ENCODE measurements at places on chromosomes 12 and 14.

- DNase-seq: no peak
Observed at GRCh38 chr14:54728700-54729527, 162.0 kb downstream of the SAMD4A start.

- DNase-seq: no peak
Observed at GRCh38 chr12:93061473-93062419, 132.7 kb upstream of the EEA1 start.

DNA sequence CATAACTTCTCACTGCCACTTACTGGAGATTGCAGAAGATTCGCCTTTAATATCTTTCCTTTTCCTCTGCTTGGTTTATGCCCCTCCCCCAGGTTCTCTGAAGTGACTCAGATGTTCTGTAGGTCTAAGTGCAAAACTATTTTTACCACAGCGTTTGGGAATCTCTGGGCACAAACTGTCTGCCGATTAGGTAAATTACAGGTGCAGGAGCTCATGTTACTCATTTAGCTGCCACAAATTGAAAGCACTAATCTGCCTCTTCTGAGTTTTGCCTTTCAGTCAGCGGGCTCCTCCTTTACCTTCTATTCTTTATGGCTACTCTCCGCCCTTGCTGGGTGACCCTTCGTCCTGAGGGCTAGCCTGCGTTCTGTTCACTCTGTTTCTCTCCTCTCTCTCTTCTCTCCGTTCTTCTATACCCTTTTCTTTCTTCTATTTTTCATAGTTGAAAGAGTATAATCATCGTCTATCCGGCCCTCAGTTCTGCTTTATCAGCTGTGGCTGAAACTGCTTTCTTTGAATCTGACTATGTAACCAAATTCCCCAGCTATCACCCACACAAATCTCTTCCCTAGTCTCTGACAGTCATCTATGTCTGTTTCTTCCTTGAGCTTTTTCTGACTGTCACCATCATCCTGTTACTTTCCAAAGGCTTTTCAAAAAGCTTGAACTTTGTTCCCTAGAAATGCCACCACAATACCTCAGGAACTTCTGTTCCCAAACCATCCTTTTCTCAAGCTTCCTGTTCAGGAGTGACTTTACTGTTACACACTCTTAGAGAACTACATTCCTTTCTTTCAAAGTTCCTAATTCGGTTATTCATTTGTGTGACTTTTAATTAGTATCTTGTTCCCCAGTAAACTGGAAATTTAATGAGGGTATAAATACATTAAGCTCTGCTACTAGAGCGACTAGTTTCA, 4.3 kb upstream of the MYF6 start:
- DNase-seq: no peak

DNA sequence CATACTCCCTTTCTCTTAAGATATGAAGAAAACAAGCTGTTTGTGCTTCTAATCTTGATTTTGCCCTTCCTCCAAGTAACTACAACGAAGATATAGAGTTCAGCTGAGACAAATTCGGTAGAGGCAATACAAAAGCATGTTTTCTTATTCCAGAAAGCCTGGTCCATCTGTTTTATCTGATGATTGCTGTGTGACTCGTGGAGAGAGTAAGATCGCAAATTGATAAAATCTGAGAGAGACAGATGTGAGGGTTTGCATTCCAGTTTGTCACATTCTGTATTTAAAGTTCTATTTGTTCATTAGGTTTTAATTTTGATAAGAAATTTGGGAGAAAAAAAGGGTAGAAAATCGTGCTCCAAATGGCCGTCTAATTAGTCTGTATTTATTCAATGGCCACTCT, 192.1 kb downstream of the CPNE8 start:
- peak; percentile 3 for DNase-seq

DNA sequence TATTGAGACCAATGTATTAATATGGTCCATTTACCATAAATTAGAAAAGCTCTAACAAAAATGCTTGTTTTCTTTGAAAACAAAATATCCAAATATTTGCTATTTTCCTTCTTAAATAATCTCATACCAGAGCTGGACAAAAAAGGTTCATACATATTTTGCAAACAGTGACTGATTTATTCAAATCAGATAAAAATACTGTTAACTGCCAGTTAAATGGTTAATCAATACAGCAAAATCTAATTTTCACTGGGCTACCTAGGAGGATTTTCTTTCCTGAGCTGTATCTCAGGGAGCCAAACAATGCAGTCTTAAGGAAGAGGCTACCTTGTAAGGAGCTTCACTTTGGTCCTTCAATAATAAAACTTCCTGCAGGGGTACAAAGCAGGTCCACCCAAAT, 2.0 kb downstream of the FERMT2 start:
- DNase-seq: no peak

DNA sequence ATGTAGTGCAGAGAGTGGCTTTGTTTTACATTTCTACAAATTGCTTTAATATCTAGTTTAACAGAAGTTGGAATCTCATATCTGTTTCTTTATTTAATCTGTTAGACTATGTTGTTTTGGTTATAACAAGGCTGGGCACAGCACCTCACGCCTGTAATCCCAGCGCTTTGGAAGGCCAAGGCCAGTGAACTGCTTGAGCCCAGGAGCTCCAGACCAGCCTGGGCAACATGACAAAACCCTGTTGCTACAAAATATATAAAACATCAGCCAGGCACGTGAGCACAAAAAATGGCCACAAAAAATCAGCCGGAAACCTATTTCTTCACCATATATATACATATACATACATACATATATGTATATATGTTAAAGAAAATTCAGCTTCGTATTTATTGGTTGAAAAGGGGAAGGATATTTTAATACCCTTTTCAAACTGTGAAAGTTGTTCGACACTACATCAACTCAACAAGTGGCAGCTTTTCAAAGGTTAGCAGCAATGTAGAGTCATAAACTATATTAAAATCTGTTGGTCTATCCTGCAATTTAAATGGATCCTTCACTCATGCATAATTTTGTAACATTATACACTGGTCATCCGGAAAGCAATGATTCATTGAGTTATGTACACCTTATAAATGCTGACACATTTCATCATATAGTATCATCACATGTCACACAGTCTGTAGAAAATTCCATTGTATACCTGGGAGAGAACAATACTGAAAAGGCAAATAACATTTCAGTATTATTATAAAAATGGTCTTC, 7.1 kb downstream of the NR2C1 start:
- DNase-seq: no peak

GRCh38 chr14:73661872-73662271, 17.1 kb downstream of the DNAL1 start:
- no peak for DNase-seq

DNA sequence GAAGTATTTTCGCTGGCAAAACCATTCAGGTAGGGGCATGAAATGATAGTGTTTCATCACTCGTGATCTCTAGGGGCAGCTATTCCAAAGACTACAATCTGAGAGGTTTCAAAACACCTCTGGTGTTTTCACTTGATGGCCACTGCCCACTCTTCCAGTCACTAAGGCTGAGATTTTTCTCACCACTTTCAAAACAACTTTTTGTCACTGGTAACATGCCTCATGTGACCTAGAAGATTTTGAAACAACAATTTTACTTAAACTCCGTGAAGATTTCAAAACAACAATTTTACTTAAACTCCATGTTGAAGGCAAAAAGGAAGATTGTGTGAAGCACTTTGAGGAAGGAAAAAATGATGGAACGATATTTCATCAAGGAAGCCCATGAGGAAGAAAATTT, 1.2 kb upstream of the IRAK3 start:
- no peak for DNase-seq

GRCh38 chr14:28088125-28088524, 678.5 kb upstream of the FOXG1 start:
- DNase-seq: no peak

DNA sequence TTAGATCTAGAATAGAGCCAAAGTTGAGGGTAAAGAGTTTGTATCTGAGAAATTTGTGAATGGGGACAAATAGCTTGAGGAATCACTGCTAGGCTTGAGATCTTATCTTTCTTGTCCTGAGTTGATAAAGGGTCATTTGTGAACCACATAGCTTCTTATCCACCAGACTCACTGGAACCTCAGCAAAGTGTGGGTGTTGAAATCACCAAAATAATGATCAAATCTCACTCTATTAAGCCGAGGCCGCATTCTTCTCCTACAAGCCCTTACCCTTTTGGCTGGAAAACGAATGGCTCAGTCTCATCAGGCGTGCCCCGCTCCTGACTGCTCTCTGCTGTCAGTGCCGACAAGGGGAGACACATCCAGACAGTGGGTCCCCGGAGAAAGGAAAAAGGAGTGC, 240.6 kb downstream of the EGLN3 start:
- no peak for DNase-seq

DNA sequence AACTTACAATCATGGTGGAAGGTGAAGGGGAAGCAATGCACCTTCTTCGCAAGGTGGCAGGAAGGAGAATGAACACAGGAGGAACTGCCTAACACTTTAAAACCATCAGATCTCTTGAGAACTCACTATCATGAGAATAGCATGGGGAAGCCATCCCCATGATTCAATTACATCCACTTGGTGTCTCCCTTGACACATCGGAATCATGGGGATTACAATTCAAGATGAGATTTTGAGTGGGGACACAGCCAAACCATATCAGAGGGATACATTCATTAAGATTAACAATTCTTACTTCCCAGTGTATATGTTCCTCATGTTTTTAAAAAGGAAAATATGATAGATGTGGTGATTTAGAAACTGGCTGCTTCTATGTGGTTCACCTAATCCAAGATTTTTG, 117.9 kb downstream of the PDE3A start:
- DNase-seq: peak; percentile 2

DNA sequence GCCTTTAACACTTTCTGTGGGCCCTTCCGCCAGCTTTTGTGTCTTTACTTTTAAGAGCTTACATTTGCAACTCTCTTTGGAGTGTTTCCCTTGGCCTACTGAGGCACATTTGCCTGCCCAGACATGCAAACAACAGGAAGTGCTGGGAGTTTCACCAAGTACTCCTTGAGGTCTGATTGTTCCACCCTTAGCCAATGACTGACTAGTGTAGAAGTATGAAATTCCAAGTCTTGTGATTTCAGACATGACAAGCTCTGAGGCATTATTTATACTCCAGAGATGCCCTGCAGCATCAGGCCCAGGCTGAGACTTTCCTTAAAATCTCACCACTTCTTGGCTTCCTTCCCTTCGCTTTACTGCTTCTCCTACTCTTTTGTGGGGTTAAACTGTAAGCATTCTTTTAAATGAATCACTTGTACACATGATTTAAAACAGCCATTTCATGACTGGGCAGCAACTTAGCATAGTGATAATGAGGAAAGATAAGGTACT, 174.1 kb downstream of the SLC6A15 start:
- no peak for DNase-seq

GRCh38 chr14:93735206-93735605, 53.1 kb downstream of the PRIMA1 start:
- DNase-seq: no peak

DNA sequence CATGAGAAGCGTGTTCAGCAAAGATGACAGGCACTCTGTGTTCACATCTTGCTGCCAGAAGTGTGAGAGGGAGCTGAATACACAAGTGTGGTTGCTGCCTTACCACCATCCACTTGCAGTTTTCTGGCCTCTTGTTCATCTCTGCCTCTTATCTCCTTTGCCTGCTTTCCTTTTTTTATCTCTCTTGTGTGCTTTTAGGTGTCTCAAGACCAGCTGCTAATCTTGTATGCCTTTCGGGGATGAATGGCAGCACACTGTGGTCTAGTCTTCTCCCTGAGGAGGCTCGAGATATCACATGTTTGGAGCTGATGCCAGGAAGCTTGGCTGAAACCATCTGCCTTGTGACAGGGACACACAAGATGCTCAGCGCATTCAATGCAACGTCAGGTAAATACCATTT, 17.2 kb downstream of the FAM234B start:
- peak; percentile 90 for DNase-seq

DNA sequence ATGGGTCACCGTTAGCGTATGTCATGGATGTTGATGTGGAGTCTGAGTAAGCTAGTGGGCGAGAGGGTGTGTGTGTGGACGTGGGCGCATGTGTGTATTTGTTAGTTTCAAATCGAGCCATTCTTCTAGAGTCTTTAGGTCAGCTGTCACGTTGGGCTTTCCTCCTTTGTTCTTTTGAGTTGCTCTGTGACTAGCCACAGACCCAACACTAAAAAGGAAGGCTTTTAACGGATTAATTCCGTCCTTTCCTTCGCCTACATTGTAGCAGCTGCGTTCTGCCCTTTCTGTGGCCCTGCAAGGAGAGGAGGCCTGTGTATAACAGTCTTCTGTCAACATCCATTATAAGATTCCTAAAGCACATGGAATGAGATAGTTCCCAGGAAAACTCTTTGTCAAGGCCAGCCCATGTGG, 117.2 kb upstream of the DNM1L start:
- DNase-seq: no peak

GRCh38 chr12:88371416-88372183, 208.7 kb downstream of the KITLG start:
- no peak for DNase-seq

DNA sequence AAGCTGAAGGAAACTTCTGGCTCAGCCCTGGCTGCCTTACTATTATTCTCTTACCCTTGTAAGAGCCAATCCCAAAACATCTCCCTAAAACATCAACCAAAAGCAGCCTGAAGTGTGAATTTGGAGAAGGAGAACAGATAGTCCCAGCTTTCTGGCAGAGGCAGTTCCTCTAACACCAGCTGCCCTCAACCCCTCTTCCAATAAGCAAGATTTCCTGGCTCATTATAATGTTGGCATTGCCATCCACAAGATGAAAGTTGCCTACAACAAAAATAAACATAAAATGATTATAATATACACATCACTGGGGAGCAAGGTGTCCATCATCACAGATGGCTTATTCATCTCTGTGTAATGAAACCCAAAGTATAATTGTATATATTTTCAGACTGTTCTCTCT, 352.5 kb upstream of the CCDC196 start:
- no peak for DNase-seq

GRCh38 chr12:68510397-68510796, 100.3 kb upstream of the RAP1B start:
- no peak for DNase-seq

Measured in hematopoietic multipotent progenitor cell treated with erythropoietin and hydrocortisone succinate and interleukin-3 and kit ligand, for 4 days (in vitro differentiated cells).